ENCODE measurements at places on chromosomes 7 and 10. TPM values are rescaled to one million over a fixed set of nuclear protein-coding genes. Genes with fewer than 3 reads are reported as not detected.

ERVW-1 gene
- not detected for total RNA-seq

OR2A12 gene
- total RNA-seq, result not detected

ASIC3 gene
- total RNA-seq, result under 0.01 TPM

PGAM2 gene
- not detected for total RNA-seq

AKR1C4 gene
- 0.13 TPM for total RNA-seq

DRGX gene
- total RNA-seq, result not detected

STEAP1B gene
- 10.9 TPM for total RNA-seq

AKR1D1 gene
- not detected for total RNA-seq

CYP2W1 gene
- not detected for total RNA-seq

HMX2 gene
- not detected for total RNA-seq

NUPR2 gene
- not detected for total RNA-seq

SFRP4 gene
- total RNA-seq, result not detected

MLXIPL gene
- not detected for total RNA-seq

SAP25 gene
- total RNA-seq, result not detected

ASB10 gene
- not detected for total RNA-seq

AKR1C8 gene
- not detected for total RNA-seq
